ENCODE measurements at places on chromosomes 13 and 19.

DNA sequence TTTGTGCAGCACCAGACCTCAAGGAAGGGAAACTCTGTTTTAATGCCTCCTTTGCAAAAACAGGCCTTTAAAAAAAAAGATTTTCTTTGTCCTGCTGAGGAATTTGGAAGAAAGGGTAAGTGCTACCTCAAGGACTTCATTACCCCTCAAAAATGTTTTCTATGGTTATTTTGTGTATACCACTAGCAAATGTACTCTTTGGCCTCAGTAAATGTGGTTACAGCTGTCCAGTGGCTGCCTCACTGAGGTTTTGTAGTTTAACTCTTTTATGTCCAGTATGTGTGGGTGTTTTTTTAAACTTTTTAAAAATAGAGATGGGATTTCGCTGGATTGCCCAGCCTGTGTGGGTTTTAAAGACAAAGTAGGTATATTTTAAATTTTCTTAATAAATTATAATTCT is 42.2 kb upstream of the TSC22D1 start:
- DNase-seq, result no peak

GRCh38 chr13:95457294-95457693 is 95.2 kb upstream of the CLDN10 start:
- no peak for DNase-seq

GRCh38 chr13:96130818-96131340 is 41.0 kb downstream of the HS6ST3 start:
- DNase-seq, result no peak

- peak; percentile 37 for DNase-seq
Measured at GRCh38 chr19:49119411-49120324, at the start of gene PPFIA3. TSS of gene PPFIA3 (plus strand) at chr19:49119544. CDS start at chr19:49127874, 8,330 bp downstream.

- DNase-seq, result no peak
Measured at GRCh38 chr19:7863157-7863970, 10.8 kb downstream of the PRR36 start.

GRCh38 chr19:41248895-41249294 is 15.3 kb upstream of the HNRNPUL1 start:
- DNase-seq, result no peak

All from small intestine (tissue), 16 donors.